Vagina (tissue), 2 donors: ENCODE measurements at places on chromosomes 3 and 15. TPM values are rescaled to one million over a fixed set of nuclear protein-coding genes. Genes with fewer than 3 reads are reported as not detected.

The ZPLD1 gene
- total RNA-seq = not detected

The RETNLB gene
- total RNA-seq = not detected

The FGF7 gene
- 137 TPM for total RNA-seq

The KIF15 gene
- 2.2 TPM for total RNA-seq

The THRB gene
- 22.8 TPM for total RNA-seq

The GOLGA8T gene
- total RNA-seq = 1.5 TPM

GRCh38 chr3:18428036-18428435 is 2.9 kb upstream of the SATB1 start:
- no peak for DNase-seq

- no peak for DNase-seq
Observed at GRCh38 chr3:68234076-68234780, 579.8 kb upstream of the SUCLG2 start.

GRCh38 chr15:73467758-73468157 is 24.8 kb downstream of the REC114 start:
- no peak for DNase-seq

- no peak for DNase-seq
Observed at GRCh38 chr3:104816008-104816407, 550.7 kb upstream of the ALCAM start.

GRCh38 chr15:81256916-81257315 is 60.2 kb downstream of the IL16 start:
- DNase-seq = no peak

DNA sequence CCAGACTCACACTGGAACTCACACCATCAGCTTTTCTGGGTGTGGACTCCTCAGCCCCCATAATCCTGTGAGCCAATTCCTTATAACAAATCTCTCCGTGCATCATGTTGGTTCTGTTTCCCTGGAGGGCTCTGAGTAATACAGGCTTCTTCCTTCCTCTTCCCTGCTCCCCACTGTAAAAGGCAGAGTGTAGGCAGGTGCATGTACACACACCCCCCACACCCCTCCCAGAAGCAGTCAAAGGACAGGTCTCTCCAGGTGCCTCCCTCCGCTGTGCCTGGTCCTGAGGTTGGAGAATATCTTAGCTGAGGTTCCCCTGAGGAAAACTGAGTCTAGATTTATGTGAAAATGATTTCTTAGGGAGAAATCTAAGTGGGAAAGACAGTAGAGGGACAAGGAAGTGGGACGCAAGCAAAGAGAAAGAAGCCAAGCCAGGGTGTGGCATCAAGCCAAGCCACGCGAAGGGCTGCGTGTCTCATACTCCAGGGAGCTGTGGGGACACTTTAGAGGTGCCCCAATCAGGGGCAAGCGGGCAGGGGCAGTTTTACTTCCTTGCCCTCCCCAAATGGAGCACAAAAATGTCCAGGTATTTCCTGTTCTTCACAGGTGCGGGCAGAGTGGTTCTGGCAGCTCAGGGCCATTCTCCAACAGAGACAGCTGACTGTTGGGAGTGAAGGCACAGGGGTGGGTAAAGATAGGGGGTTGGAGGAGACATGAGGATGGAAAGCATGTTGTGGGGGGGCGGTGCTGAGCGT is 86.6 kb downstream of the HMG20A start:
- DNase-seq = peak; percentile 34

DNA sequence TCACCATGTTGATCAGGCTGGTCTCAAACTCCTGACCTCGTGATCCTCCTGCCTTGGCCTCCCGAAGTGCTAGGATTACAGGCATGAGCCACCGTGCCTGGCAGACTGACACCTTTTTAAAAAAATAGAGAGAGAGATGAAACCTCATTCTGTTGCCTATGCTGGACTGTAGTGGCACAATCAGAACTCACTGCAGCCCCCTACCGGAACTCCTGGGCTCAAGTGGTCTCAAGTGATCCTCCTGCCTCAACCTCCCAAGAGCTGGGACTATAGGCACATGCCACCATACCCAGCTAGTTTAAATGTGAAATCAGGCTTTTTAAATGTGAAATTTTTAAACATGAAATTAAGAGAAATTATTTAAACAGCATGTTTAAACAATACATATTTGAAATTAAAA is 265.2 kb upstream of the UBE2E1 start:
- no peak for DNase-seq

DNA sequence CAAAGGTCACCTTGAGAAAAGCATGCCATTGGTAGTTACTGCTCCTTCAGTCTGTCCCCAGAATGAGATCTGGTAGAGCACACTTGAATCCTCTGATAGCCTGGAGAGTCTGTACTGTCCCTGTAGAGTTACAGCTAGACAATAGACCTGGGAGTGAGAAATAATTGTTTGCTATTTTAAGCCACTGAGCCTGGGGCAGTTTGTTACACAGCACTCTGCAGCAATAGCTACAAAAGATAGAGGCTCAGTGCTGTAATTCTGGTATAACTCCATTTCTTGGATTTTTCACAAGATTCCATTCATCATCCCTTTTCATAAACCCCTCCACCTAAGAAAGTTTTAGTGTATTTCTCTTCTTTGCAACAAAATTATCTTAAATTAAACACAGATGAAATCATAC is 242.7 kb upstream of the ARRDC4 start:
- no peak for DNase-seq

- no peak for DNase-seq
Observed at GRCh38 chr3:172892158-172892557, 141.6 kb downstream of the ECT2 start.

GRCh38 chr15:76846782-76847181 is 58.4 kb downstream of the SCAPER start:
- no peak for DNase-seq

GRCh38 chr3:11624704-11625375 is 18.9 kb downstream of the VGLL4 start:
- no peak for DNase-seq

DNA sequence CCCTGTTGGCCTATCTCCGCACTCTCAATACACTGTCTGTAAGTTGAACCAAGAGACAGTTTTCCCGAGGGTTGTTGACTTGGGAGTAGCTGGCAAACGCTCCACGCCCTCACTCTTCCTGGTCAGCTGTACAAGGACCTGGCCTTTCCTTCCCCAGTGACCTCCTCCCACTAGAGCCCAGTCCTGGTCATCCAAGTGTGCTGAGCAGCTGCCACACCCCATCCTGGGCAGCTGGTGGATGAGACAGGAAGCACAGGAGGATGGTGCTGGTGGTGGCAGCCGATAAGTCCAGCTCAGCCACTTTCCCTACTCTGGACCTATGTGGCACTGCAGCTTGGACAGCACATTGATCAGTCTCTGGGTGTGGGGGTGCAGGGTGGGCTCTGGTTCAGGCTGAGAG is 19.8 kb downstream of the PFKFB4 start:
- no peak for DNase-seq
